Left renal cortex interstitium (tissue), 4 donors: ENCODE measurements at places on chromosomes 6 and 20.

GRCh38 chr6:104638841-104639290 lies 220.9 kb downstream of the HACE1 start:
- no peak for DNase-seq

DNA sequence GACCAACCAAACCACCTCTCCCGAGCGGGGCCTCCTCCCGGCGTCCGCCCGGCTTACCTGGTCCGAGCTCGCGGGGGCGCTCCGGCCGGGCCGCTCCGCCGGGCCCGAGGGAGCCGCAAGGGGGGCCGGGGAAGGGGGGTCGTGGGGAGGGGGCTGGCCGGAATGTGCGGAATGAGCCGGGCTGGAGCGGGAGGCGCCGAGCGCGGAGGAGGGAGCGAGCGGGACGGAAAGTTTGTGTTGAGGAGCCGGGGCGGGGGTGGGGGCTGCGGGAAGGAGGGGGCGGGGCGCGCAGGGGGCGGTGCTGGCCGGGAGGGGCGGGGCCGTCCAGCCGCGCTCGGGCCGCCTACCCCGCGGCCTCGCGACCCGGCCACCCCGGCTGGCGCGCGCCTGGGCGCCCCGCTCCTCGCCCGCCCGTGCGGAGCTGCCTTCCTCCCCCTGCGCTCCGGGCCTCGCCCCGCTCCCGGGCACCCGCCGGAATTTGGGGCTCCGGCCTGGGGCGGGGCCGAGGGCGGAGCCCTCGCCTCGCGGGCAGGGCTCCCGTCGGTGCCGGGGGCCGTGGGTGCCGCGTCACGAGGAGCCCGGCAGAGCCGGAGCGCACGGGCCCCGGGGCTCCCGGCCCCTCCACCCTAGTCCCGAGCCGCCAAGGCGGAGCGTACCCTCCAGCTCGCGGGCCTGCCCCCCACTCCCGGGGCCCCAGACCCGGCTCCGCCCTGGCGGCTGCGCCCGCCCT lies at the start of gene TEAD3:
Gene TEAD3 (minus strand): TSS at position 239 of the 730 bp plus-strand sequence.
- no peak for DNase-seq

- no peak for DNase-seq
These were observed 6.6 kb downstream of the CDC25B start for GRCh38 chr20:3802524-3803239.

GRCh38 chr6:133070410-133071043 lies 170.6 kb upstream of the EYA4 start:
- no peak for DNase-seq

DNA sequence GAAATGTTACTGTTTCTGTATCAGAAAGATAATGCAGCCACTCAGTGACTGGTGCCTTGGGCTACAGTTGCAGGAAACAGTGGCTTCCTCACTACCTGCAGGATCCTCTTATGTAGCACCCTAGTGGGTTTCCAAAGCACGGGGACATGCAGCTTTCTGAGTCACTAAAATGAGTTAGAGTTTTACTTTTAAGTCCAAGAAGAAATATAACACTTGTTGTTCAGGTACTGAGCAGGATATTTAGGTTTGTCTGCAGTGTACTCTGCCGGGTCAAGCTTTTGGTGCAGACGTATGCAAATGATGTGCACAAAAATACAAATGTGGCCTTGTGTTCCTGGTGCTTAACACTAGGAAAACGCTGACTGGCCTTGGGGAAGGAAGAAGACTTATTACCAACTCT lies 22.0 kb downstream of the ACSS1 start:
- DNase-seq: no peak

GRCh38 chr6:35778437-35778836 lies 2.0 kb downstream of the CLPSL2 start:
- DNase-seq: no peak

DNA sequence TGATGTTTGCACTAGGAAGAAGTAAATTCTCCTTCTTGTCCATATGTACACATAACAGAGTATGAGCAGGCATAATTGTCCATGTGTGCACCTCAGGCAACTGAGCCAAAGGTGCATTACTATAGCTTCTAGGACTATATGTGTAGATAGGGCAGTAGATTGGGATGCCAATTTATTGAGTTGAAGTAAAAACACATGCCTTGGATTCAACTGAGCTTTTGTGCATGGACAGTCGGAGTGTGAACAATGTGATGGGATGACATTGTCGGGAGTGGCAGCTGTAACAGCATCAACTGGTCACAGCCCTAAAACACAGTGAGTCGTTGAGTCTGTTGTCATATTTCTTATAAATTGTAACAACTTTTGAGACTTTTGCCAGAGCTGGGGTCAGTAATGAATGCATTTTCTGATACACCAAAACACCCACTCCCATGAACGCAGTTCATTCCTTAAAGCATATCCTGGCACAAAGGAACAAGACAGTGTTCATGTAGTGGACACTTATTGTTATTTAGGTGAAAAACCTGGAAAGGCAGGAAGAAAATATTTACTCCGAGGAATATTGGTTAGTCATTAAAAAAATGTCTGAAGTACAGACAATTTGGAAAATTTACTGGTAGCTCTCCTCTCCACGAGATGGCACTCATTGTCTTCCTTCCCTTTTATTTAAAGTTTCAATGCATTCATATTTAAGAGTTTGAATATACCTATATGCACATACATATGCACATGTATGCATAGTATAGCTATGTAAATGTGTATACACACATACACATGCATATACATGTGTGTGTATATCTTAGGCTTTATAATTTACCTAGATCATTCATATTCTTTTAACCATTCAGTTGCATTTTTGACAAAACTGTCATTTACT lies 302.0 kb upstream of the STXBP5 start:
- no peak for DNase-seq

GRCh38 chr20:9270831-9271230 lies 201.9 kb downstream of the PLCB4 start:
- no peak for DNase-seq

GRCh38 chr20:1499528-1500420 lies 8.6 kb upstream of the SIRPB2 start:
- DNase-seq: no peak

DNA sequence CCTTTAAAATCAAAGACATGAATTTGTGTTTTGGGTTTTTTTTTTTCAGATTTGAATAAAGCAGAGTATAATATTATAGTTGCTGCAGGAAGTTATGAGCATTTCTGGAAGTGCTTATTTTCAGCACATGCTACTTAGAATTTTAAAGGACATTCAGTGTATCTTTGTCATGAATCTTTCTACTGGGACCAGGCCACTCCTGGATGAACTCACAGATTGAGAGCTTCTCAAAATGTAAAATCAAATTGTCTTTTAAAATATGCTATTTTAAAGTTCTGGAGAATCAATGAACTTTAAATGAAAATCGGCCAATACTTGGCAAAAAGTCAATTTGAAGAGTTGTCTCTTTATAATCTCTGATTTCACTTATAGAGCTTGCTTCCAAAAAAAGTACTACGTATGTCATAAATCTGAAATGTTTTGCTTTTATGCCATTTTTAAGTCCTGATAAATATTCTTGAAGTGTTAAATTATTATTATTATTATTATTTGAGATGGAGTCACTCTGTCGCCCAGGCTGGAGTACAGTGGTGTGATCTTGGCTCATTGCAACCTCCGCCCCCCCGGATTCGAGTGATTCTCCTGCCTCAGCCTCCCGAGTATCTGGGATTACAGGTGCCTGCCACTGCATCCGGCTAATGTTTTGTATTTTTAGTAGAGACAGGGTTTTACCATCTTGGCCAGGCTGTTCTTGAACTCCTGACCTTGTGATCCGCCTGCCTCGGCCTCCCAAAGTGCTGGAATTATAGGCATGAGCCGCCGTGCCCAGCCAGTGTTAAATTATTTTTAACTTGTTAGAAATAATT lies 175.7 kb upstream of the AKAP12 start:
- DNase-seq: no peak

- DNase-seq: no peak
These were observed 55.0 kb upstream of the IYD start for GRCh38 chr6:150313781-150314180.

DNA sequence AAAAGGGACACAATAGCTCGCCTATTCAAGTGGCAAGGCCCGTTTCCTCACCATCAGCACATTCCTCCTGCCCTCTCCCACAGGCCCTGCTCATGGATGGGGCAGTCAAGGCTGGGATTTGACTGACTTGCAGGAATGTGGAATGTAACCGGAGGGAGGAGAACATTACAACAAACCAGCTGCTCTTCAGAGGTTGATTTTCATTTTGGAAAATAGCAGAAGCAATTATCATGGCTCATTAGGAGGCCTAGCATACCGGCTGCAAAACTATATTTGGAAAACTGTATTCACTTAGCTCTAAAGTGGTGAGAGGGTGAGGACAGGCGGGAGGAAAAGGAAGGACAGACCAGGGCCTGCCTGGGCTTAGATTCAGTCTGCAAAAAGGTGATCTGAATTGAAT lies 283.7 kb downstream of the CD83 start:
- DNase-seq: no peak

- no peak for DNase-seq
These were observed 80.1 kb downstream of the ADGRG6 start for GRCh38 chr6:142381845-142382378.

GRCh38 chr6:136007345-136007744 lies 155.8 kb downstream of the PDE7B start:
- no peak for DNase-seq

DNA sequence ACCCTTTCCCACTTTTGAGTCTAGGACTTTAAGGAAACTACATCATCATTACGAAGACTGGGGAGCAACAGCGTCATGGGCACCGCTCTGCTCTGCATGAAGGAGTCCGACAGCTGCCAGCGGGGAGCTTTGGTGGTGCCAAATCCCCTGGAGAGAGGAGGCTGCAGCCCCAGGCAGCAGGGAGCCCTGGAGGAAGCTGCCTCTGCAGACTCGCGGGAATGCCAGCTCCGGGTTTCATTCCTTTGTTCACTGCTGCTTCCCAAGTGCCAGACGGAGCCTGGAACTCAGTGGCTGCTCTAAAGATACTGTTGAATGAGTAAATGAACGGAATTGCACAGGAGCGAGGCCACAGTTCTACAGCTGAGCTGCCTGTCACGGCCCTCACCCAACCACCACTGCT lies 196.5 kb upstream of the THBS2 start:
- no peak for DNase-seq

GRCh38 chr6:100088009-100088408 lies 94.0 kb upstream of the MCHR2 start:
- no peak for DNase-seq

DNA sequence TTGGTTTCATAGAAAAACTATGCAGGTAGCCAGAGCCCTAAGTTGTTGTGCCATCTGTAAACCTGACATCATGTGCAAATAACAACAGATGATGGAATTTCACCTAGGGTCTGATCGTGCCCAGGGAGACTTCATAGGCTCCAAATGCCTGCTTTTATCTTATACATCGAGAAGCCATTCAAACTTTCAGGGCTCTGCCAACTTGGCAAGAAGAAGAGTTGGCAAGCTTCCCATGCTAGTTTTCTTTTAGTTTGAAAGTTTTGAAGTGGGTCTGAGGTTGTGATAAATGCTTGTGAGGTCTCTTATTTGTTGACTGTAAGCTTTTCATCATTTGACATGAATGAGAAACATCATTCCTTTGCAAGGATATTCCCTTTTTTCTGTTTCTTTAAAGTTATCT lies 175.4 kb upstream of the FLRT3 start:
- no peak for DNase-seq

- DNase-seq: no peak
These were observed 212.4 kb upstream of the RUNX2 start for GRCh38 chr6:45115696-45116095.

DNA sequence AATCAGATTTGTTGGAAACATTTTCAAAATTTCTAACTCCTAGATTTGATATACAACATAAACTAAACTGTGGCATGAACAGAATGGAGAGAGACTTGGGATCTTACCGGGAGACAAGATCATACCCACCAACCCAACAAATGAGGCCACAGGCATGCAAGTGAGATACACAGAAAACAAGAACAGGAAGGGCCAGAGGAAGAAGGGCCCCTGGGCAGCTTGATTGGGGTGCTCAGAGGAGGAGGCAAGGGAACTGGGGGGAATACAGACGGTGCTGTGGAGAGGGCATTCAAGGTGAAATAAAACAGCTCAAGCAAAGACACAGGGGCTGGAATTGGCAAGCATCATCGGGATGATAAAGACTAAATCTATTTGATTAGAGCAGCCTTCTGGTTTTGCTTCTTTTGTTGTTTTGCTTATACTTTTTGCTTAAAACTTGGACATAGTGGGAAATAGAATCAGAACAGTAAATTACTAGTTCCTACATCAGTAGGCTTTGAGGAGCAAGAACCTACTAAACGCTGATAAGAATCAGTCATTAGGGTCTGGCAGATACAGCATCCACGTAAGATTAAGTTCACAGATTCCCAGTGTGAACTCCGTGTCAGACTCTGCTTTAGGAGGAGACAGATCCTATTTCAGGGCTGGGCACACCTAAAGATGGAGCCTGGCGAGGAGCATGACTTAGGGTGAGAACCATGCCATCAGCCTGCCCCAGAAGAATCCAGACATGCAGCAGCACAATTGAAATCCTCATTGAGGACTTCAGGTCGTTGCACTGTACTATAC lies 3.5 kb upstream of the RAMACL start:
- DNase-seq: no peak

- no peak for DNase-seq
These were observed 42.3 kb upstream of the TMEM181 start for GRCh38 chr6:158517581-158517980.

DNA sequence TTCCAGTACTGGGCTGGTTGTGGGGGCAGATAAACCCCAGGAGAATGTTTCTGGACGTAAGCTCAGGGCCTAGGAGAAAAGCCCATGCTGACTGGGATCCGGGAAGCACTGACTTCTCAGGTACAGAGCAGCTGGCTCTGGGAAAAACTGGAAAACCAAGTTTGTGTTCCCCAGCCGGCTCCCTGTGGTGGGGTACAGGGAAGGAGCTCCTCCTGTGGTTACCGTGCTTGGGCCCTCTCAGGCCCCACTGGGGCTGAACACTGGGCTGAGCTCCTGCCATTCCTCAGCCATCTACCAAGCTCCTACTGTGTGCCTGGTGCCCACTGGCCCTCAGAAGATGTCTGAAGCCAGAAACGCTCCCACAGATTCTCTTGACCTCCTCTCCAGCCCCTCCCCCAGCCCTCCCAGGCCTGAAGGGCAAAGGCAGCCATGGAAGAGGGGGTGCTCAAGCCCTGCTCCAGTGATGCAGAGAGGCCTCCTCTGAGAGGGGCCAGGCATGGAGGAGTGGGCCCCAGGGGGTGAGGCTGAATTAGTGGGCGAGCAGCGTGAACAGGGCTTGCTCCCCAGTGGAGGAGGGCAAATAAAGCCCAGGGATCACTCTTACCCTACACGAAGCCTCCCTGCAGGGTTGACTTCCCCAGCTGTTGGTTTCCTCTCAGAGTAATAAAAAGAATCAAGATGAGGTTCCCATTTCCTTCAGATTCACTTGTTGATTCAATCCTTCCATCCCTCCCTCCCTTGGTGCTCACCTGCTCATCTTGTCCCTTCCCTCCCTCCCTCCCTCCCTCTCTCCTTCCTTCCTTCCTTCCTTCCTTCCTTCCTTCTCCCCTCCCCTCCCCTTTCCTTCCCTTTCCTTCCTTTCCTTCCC lies 100.0 kb downstream of the VEGFA start:
- no peak for DNase-seq

GRCh38 chr6:124539096-124539495 lies 423.1 kb upstream of the RNF217 start:
- DNase-seq: no peak

- DNase-seq: no peak
These were observed 4.8 kb upstream of the ZMYND8 start for GRCh38 chr20:47361057-47361915.
